ENCODE measurements at places on chromosomes 11 and 22.

- DNase-seq = no peak
These were observed 2.5 kb upstream of the IFITM10 start for GRCh38 chr11:1752907-1753228.

DNA sequence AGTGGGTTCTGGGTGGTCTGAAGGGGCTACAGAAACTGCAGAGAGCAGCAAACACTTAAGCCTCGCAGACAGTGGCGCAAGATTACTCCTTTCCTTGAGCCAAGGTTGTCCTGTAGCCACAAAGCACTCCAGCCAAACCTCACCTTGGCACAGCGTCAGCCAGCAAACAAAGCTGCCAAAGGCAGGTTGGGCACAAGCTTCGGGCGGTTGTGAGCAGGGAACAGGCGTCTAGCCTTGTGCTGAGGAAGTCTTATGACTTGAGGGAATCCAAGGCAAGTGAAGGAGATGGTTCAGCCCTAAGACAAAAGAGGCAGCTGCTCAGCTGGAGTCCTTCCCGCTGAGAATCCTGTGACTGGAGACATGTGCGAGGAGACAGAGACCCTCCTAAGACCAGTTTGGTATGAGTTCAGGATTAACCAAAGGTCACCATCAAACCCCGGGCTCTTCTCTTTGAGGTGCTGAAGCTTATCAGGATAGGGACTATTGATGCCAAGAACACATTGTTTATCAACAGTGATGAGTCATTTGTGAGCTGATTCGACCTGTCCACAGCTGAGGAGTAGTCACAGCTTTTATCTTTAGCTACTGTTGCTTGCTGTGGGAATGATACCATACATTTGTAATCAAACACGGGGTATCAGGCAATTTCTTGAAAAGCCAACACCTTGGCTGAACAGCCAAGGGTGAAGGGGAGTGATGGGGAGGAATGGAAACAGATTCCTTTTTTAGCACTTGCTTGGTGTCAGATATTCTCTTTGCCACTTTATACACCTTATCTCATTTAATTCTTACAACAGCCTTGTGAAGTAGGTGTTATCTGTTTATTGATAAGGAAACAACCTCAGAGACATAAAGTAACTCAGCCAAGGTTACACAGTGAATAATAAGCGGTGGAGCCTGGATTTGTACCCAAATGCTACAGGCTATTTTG, 4.6 kb downstream of the ADM start:
- no peak for DNase-seq

- no peak for DNase-seq
These were observed 577 bp upstream of the DKK3 start for GRCh38 chr11:12008790-12009616.

DNA sequence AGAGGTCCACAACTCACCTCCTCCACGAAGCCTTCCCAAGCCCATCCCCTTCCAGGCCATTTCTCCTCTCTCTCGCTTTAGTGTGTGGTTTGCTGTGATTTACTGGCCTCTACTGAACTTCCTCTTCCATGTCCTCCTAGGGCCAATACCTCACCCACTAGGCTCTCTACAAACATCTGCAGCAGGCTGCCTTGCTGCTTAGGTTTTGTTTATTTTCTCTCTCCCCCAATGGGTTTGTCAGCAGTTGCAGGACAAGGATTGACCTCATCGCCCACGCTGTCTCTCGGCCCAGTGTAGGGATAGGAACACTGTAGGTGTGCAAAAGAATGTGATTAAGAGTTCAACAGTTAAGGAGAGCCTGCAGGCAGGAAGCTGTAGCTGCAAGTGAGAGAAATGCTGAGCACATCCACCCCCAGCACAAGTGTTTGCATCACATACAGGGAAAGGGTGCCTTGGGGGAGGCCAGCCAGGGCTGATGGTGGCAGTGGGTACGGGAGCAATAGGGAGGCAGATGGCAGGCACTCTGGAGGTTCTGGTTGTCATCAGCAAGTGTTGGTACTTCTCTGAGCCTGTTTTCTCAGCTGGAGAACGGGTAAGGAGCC, 1.4 kb downstream of the PC start:
- no peak for DNase-seq

DNA sequence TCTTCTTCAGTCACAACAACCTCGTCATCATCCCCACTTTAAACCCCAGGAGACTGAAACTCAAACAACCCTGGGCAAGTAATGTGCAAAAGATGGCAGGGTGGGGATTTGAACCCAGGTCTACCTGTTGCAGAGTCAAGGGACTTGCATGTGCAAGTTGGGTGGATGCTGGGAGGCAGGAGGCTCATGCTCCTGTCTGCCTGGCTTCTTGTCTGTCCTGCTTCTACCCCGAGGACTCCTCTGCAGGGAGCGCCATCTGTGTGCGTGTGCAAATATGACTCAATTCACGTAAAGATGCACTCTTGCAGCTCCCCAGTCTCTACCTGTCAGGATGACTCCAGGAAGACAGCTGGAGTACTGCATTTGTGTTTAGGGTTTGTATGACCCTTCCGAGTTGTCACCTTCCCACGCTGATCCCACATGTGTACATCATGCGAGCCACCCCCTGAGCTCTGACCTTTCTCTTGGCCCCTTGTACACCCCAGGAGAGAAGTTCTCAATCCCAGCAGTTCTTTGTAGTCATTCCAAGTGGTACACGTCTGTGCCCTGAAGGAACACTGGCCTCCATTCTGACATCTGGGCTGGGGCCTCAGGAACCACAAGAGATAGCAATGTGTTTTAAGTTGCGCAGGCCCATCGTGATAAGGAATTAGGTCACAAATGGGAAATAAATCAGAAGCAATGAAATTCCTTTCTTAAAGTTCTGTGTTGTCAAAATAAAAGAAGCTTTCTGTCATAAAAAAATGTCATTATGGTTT, 95.7 kb downstream of the CWC15 start:
- no peak for DNase-seq

- DNase-seq = no peak
These were observed 111.5 kb downstream of the SWAP70 start for GRCh38 chr11:9775398-9775779.

DNA sequence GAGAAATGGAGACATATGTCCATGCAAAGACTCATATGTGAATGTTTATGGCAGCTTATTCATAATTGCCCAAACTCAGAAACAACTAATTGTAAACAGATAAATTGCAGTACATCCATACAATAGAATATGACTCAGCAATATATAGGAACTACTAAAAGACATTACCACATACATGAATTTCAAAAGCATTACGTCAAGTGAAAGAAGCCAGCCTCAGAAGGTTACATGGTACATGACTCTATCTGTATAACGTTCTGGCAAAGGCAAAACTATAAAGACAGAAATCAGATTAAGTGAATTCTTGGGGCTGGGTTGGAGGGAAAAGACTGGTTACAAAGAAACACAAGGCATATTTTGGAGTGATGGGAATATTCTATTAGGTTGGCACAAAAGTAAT, 7.2 kb downstream of the KCTD21 start:
- DNase-seq = no peak

DNA sequence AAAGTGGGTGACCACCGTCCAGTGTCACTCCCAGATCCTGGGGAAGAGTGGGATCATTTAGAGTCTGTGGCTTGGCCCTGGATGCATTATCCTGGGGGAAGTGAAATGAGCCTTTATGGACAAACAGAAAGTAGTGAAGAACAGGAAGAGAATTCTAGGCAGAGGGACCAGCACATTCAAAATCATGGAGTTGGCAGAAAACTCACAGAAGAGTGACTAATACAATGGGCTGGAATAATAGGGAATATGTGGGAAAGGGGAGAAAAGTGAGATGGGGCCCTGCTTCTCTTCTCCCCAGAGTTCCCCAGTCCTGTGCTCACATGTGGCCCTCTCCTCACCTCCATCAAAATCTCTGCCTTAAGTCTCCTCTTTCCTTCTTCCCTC, 84.3 kb downstream of the CCDC81 start:
- DNase-seq = no peak

DNA sequence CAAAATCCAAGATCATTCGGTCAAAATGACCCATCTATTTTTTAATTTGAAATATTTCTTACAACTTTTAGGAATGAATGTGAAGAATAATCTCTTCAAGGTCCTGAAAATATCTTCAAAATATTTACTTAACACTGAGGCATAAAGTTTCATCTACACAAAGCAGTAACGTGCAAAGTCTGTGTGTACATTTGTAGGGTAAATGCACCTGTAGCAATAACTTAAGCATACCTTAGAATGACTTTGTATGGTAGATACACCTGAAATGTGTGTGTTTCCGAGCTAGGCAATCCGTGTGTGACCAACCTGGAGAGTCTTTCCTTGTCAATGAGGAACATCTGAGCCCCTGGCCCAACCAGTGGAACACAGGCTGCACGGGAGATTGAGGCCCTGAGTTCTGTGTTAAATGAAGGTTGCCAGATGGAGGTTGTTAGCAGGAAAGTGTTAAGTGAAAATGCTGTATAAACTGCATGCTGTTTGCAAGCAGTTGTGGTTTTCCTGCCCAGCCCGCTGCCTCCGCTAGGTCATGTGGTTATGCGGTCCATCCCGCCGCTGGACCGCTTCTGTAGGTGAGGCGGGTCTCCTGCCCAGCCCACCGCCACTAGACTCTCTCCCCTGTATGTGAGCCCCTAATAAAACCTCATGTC, 7.6 kb upstream of the CTR9 start:
- DNase-seq = no peak

DNA sequence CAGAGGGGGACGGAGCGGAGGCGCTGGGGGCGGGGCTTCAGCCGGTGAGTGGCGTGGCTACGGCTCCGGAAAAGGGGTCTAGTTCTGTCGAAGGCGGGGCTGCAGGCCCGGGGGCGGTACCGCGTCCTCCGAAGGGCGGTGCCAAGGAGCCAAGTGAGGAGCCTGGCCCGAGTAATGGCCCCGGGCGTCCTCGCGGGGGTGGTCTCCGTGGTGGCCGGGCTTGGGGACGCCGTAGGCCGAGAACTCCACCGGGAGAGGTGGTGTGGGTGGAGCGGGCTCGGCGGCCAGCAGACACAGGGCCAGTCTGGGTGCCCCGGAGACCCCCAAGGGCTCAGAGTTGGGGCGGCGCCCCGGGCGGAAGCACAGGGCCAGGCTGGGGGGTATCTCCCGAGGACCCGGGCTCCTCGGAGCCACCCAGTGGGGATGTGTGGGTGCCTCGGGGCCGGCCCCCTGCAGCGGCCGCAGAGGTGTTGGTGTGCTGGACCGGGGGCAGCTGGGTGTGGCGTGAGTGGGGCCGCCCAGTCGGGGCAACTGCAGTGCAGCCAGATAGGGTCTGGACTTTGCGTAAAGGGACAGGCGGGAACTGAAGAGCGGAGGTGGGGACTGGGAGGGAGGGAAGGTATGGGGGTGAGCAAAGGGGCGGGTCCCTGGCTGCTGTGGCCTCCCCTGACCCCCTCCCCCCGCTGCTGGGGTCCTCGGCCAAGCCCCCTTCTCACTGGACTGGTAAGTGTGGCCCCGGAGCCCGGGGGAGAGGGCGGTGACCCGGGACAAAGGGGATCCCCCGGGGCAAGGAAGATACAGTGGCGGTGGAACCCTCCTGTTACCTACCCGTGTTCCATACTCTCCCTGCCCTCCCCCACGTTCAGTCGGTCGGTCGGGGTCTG, 838 bp downstream of the FKBP2 start:
- DNase-seq = no peak

DNA sequence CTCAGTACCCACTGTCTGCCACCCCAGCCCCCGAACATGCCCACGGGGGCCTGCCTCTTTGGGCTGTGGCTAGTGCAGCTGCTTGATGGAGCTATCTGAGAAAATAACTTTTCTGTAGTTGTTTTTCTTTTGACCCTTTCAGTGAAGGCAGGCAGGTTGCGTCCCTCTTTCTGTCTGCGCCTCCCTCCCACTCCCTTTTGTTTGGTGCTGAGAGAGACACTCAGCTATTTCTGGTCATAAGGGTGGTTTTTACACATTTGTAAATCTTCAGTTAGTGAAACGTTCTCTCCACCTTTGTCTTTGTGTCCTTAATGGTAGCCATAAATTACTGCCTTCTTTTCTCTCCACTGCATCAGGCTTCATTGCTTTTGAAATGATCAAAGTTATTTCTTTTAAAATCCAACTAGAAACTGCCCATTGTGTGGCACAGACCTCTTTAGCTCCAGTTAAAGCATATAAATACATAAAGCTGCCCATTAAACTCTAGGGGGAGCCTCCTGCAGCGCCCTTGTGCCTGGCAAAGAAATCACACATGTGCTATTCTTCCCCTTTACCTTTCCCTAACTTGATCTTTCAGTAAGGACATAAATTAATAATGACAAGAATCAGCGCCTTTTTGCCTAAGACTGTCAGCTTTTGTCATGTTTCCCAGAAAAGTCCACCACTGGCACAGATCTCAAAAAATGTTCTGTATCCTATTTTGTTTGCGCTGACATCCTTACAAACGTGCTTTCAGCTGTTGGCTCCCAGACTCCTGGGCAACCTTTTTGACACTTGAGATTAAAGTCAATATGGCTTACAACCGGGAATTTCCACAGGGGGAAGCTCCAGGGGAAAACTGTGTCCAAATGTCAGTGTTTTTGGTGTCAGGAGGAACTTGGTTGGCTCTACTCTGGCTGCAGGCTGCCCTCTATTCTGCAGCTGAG, 1.7 kb upstream of the SCUBE2 start:
- no peak for DNase-seq

- DNase-seq = no peak
These were observed 1413.0 kb downstream of the BRD1 start for GRCh38 chr22:48414651-48415050.

DNA sequence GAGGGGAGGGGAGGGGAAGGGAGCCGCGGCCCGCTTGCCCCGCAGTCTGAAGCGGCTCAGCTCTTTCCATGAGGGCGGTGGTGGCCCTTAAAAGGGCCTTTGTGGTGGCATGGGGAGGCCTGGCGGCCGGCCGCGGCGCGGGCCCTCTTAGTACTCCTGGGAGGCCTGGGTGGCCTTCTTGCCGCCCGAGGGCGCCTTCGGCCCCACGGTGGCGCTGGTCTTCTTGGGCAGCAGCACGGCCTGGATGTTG, 6.9 kb downstream of the DPAGT1 start:
- no peak for DNase-seq

DNA sequence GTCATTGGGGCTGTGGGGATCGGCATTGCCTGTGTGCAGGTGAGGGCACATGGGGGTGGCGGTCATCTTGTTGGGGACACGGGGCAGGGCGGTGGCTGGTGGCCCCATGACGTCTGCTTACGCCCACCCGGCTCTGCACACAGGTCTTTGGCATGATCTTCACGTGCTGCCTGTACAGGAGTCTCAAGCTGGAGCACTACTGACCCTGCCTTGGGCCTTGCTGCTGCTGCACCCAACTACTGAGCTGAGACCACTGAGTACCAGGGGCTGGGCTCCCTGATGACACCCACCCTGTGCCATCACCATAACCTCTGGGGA, 4.4 kb downstream of the POLR2L start:
- DNase-seq = no peak

- no peak for DNase-seq
These were observed 12.6 kb upstream of the APLNR start for GRCh38 chr11:57249384-57250319.

DNA sequence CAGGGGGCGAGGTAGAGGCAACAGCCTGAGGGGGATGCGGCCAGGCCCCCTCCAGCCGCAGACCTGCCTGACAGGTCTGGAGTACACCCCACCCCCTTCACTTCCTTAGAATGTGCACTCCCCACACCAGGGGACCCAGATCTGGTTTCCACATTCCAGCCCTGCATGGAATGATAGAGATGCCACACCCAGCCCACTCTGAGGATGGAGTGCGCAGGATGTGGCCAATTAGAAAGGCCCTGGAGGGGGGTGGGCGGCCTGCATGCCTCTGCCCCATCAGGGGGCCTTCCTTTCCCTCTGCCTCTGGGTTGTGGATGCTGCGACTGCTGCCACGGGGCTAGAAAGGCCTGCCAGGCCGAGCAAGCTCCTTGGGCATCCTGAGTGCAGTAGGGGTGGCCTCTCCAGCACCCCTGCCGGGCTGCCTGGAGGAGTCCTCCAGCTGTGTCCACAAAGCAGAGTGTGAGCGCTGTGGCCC, 28.2 kb upstream of the MGAT3 start:
- DNase-seq = no peak
